ENCODE measurements at places on chromosomes 13 and 19.

- no peak overlapping the region for H3K4me3 ChIP-seq
- DNase-seq = no peak
- H3K27me3 ChIP-seq = no peaks in the 10 kb centered on the region
- H3K27ac ChIP-seq = no peak overlapping the region
Observed at GRCh38 chr19:38592940-38593339, 24.8 kb downstream of the MAP4K1 start.

GRCh38 chr13:108483981-108484380 is 145.4 kb upstream of the MYO16 start:
- H3K27me3 ChIP-seq = no peaks in the 10 kb centered on the region
- no peak overlapping the region for H3K27ac ChIP-seq
- no peaks in the 10 kb centered on the region for H3K4me1 ChIP-seq
- no peaks in the 10 kb centered on the region for H3K36me3 ChIP-seq
- H3K4me3 ChIP-seq = no peak overlapping the region
- no peak for DNase-seq

DNA sequence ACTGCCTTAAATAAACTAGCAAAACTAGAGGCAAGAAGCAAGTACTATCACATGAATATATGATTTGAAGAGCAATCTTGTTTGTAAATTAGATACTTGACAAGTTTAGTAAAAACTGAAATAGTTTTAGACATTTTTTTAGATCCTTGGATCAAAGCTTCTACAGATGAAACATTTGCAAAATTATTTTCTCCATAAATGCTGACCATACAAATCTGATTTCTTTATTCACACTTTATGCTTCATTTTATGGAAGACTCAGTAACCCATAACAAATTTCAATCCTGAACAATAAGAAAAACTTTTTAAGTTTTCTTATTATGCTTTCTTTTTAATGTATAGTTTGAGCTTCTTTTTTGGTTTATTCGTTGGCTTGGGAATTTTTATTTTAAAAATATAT is 750.2 kb upstream of the SLITRK5 start:
- no peak for DNase-seq
- H3K27me3 ChIP-seq = no peaks in the 10 kb centered on the region
- no peak overlapping the region for H3K27ac ChIP-seq
- H3K4me3 ChIP-seq = no peak overlapping the region

GRCh38 chr13:47549219-47549752 is 451.8 kb downstream of the SUCLA2 start:
- DNase-seq = no peak
- no peaks in the 10 kb centered on the region for H3K36me3 ChIP-seq
- H3K4me3 ChIP-seq = no peak overlapping the region
- no peaks in the 10 kb centered on the region for H3K27me3 ChIP-seq

DNA sequence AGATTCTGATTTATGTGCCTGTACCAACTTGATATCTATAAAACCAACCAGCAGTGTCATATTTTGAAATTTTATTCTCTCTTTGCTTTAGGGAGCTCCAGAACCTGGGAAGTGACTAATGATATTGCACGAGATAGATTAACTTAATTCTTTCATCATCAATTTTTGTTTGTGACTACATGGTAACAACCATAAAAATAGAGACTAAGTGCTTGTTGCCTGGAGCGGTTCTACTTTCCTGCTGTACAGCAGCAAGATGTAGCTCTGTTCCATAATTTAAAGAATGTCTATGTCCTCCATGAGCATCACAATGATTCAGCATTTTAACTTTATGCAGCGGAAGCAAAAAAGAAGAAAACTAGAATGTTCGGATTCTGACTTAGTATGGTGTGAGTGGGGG is 275.6 kb downstream of the KLF5 start:
- no peaks in the 10 kb centered on the region for H3K27me3 ChIP-seq
- no peaks in the 10 kb centered on the region for H3K4me1 ChIP-seq
- no peak for DNase-seq
- H3K4me3 ChIP-seq = no peak overlapping the region

DNA sequence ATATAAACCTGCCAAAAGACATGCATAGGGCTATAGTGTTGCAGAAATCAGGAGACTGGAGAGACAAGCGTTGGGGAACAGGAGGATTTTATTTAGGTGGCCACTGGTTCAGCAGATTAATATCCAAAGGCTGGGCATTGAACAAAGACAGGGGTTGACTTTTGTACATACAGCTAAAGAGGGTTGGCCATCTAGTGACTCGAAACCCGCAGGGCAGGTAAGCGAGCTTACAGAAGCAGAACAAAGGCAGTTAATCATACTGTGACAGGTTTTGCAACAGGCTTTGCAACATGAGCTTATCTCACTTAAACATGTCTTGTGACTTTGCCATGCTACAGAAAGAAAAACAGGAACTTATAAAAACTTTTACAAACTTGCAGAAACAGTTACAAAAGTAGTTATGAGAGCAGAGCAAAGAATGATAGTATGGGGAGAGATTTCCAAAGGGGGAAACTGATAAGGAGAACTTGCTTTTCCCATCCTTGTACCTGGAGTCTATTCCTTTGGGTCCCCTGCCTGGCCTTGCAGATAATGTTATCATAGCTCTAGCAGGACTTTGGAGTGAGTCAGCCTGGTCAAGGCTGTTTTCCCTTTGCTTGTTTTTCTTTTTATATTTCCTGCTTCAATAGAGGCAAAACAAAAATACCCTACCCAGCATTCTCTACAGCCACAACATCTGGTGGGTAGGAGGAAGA is 234.2 kb downstream of the PCDH17 start:
- no peak overlapping the region for H3K4me3 ChIP-seq
- no peaks in the 10 kb centered on the region for H3K4me1 ChIP-seq
- DNase-seq = no peak
- H3K36me3 ChIP-seq = no peaks in the 10 kb centered on the region
- H3K27me3 ChIP-seq = no peaks in the 10 kb centered on the region
- H3K27ac ChIP-seq = no peak overlapping the region

GRCh38 chr13:61777899-61778298 is 362.2 kb upstream of the PCDH20 start:
- H3K4me1 ChIP-seq = peaks cover 7% of the 10 kb centered on the region
- H3K27ac ChIP-seq = no peak overlapping the region
- DNase-seq = no peak
- H3K36me3 ChIP-seq = no peaks in the 10 kb centered on the region
- H3K27me3 ChIP-seq = no peaks in the 10 kb centered on the region
- H3K4me3 ChIP-seq = no peak overlapping the region

DNA sequence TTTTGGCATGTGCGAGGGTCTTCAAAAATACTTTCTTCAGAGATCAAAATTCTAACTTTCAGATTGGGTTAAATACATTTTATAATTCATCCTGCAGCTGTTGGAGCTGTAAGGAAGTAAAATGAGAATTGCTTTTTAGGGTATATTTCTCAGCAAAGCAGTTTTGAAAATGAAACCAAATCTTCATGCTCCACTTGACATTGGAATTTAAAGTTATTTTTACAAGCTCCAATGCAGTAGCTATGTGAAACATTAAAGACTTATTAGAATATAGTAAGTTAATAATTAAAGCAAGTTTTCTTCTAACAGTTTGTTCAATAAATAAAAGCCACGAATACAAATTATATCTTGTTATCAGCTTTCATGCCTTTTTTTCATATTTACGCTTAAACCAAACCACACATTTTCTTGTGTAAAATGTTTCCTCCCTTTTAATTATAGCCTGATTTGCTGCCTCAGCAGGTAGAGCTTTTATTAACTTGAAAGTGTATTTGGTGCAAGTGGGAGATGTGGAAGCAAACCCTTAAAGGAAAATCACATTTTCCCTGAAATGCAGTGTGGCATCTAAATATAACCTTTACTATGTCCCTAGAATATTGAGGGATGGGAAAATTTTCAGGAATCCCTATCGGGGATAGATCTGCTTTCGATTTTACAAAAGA is 12.4 kb upstream of the MICU2 start:
- no peak for DNase-seq
- no peaks in the 10 kb centered on the region for H3K36me3 ChIP-seq
- H3K27me3 ChIP-seq = no peaks in the 10 kb centered on the region
- no peak overlapping the region for H3K4me3 ChIP-seq

DNA sequence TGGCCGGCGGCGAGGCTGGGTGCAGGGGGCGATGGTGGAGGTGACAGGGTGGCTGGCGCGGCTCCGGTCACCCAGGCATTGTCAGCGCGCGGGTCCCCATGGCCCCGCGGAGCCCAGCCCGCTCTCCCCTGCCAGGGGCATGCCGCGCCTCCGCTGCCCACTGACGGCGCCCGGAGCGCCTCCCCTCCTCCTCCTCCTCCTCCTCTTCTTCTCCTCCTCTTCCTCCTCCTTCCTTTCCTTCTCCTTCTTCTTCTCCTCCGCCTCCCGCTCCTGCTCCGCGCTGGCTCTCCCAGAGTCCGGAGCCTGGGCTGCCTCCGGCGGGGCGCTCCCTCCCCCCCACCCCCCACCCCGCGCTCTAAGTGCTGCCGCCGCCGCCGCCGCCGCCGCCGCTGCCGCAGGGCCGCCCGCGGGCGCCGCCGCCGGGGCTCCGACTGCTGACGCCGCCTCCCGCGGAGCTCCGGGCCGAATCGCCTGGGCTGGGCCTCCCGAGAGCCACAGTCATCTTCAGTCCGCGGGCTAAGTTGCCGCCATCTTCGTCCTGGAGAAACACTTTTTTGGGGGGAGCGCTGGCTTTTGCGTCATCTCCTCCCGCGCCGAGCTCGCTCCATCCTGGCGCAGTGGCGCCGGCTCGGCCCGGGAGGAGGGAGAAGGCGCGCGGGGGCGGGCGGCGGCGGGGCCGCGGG is 348.3 kb downstream of the LIG4 start:
- H3K27ac ChIP-seq = no peak overlapping the region
- no peaks in the 10 kb centered on the region for H3K36me3 ChIP-seq
- H3K4me3 ChIP-seq = no peak overlapping the region
- H3K4me1 ChIP-seq = peaks cover 31% of the 10 kb centered on the region

DNA sequence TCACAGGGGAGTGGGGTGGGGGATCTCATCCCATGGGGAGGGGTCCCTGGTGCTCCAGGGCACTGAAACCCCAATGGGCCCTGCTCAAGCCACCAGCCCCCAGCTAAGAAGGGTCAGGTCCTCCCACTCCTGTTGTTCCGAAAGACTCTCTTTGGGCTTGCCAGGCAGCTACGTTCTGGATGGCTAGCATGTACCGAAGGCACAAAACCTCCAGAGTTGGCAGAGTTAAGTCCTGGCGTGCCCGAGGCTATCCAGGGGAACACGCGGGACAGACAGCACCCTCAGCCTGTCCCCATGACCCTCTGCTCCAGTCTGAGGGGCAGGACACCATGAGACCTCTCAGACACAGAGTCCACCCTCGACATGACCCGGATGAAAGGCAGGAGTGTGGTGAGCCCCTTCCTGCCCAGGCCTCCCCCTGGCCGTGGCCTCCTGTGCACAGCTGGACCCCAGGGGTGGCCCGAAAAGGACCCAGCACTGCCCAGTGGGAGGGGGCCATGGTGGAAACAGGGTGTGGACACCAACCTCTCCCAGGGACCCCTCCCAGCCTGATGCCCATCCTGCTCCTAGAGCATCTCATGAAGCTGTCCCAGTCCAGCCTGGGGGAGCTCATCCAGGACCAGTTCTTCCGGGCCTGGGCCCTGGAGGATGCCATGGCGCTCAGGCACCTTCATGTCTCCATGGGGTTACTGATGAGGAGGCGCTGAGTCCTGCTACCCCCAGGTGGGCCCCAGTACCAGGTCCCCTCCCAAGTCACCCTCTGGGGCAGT is 53.0 kb upstream of the TPM4 start:
- H3K4me3 ChIP-seq = no peak overlapping the region
- no peaks in the 10 kb centered on the region for H3K4me1 ChIP-seq
- no peaks in the 10 kb centered on the region for H3K36me3 ChIP-seq
- no peaks in the 10 kb centered on the region for H3K27me3 ChIP-seq

DNA sequence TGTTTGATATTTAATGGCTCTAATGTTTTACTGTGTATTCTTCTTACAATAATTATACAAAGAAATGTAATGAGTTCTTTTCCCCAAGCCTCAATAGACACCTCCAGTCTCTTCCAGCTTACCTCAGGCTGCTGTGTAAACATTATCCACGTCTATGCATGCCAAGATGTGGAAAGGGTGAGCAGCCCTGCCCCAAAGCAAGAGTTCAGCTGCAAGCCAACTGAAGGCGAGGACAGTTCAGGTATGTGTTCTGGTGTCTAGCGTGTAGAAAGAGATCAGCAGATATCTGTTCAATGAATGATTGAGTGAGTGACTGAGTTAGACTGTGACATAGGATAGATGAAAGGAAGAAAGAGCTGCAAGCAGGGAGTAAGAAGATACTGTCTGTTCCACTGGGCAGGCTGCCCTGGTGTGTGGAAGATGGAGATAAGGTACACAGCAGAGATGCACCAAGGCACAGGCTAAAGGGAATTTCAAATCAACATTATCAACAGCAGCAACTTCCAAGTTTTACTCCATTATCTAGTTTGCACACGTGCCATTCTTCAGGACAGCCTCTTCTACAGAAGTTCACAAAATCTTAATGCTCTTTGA is 66.0 kb downstream of the LATS2 start:
- H3K27ac ChIP-seq = no peak overlapping the region
- no peak overlapping the region for H3K4me3 ChIP-seq
- no peaks in the 10 kb centered on the region for H3K4me1 ChIP-seq
- no peaks in the 10 kb centered on the region for H3K27me3 ChIP-seq
- no peaks in the 10 kb centered on the region for H3K36me3 ChIP-seq

- H3K4me3 ChIP-seq = no peak overlapping the region
- H3K36me3 ChIP-seq = no peaks in the 10 kb centered on the region
- peak overlapping the region; percentile 91 for H3K27ac ChIP-seq
- H3K4me1 ChIP-seq = peaks cover 80% of the 10 kb centered on the region
Observed at GRCh38 chr19:10748927-10749434, 31.1 kb downstream of the DNM2 start.

GRCh38 chr19:4388337-4389063 is 11.8 kb downstream of the SH3GL1 start:
- H3K27ac ChIP-seq = peak overlapping the region; percentile 23
- no peaks in the 10 kb centered on the region for H3K36me3 ChIP-seq
- peaks cover 62% of the 10 kb centered on the region for H3K4me1 ChIP-seq
- peak; percentile 46 for DNase-seq
- no peaks in the 10 kb centered on the region for H3K27me3 ChIP-seq
- H3K4me3 ChIP-seq = no peak overlapping the region

DNA sequence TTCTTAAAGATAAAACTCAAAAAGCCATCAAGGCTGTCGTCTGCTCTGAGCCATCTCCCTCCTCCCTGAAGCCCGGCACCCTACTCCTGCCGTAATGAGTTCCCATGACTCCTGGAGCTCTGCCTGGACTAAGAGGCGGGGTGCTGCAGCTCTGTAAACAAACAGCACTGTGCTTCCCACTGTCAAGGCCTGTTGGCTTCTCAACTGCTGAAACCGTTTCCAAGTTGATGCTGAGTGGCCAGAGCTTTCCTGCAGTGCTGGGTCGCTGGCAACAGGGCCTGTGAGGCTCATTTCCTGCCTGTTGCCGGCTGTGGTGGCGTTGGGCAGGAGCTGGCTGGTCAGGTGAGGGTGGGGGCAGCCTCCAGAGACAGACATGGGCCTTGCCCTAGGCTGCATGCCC is 26.7 kb upstream of the ISYNA1 start:
- peak overlapping the region; percentile 71 for H3K27ac ChIP-seq
- H3K27me3 ChIP-seq = no peaks in the 10 kb centered on the region
- peak; percentile 87 for DNase-seq
- peaks cover 66% of the 10 kb centered on the region for H3K4me1 ChIP-seq
- H3K4me3 ChIP-seq = no peak overlapping the region
- peaks cover 8% of the 10 kb centered on the region for H3K36me3 ChIP-seq

GRCh38 chr13:99805361-99805760 is 166.2 kb downstream of the ZIC5 start:
- H3K27ac ChIP-seq = no peak overlapping the region
- H3K36me3 ChIP-seq = no peaks in the 10 kb centered on the region
- H3K4me3 ChIP-seq = no peak overlapping the region
- no peaks in the 10 kb centered on the region for H3K4me1 ChIP-seq
